CD4-positive, alpha-beta T cell treated with Interleukin-2 at 100 ng/mL for 4 hours (primary cell): ENCODE measurements at places on chromosomes 12 and 14.

- DNase-seq, result peak; percentile 53
These were observed 89.3 kb downstream of the OSBPL8 start for GRCh38 chr12:76470028-76470939.

DNA sequence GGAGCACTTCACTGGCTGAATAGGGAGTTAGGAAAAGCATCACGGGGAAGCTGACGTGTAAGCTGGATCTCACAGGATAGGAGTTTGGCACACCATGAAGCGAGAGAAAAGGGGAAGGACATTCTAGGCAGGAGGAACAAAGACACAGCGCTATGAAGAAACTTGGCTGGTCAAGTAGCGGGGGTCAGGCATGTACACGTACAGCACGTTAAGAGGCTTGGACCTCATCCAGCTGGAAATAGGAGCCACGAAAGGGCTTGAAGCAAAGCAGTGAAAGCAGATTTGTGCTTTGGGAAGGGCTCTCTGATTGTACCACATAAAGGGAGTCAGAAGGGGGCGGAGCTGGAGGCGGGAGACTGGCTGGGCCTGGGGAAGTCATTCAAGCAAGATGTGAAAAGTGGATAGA is 19.6 kb upstream of the GALNT8 start:
- DNase-seq, result no peak

DNA sequence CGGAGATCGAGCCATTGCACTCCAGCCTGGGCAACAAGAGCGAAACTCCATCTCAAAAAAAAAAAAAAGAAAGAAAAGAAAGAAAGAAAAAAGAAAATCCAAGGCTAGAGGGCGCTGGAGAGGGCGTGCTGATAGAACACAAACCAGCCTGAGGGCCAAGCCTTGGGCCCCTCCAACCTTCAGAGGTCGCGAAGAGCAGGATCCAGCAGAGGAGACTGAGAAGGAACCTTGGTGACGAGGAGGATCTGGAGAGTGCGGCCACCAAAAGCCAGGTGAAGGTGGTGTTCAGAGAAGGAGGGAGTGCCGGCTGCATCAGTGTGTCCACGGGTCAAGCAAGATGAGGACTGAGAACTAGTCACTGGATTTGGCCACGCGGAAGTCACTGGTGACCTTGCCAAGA is 4.1 kb upstream of the DYNC1H1 start:
- peak; percentile 34 for DNase-seq

DNA sequence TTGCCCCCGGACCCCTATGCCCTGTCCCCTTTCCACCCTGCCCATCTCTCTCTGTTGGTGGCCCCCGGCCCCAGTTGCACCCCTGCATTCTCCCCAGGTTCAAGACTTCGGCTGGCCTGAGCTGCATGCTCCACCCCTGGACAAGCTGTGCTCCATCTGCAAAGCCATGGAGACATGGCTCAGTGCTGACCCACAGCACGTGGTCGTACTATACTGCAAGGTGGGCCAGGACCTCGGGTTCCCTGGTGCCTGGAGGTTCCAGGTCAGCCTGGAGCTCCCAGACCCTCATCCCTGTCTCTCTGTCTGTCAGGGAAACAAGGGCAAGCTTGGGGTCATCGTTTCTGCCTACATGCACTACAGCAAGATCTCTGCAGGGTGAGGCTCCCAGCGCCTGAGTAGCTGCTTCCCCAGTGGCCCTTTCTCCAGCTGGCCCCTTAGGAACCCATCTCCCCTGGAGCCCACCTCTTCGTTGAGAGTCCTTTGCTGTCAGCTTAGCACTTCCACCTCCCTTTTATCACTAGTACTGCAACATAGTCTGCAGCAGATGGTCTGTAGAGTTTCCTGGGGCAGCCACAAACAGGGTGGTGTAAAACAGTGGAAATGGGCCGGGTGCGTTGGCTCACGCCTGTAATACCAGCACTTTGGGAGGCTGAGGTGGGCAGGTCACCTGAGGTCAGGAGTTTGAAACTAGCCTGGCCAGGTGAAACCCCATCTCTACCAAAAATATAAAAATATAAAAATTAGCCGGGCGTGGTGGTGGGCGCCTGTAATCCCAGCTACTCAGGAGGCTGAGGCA is 5.8 kb downstream of the TNS2 start:
- DNase-seq, result no peak

- no peak for DNase-seq
These were observed 33.0 kb downstream of the SRRM4 start for GRCh38 chr12:119014368-119014767.

- DNase-seq, result no peak
These were observed 23.3 kb upstream of the CCER1 start for GRCh38 chr12:90978117-90978770.

DNA sequence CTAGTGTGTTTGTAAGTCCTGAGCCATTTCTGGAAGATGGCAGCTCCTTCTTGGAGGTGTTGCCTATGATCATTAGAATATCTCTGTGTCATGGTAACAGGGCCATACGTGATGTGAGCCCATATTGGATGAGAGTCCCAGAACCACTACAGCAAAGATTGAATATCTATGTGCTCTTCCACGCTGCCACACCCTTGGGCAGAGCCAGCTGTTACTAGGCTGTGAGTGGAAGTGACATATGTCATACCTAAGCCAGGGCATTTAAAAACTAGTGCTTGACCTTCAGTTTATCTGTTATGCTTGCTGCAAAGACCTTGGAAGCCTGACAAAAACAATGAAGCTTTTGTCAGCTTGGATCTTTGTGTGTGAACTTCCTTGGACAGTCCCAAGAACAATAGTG is 495.1 kb upstream of the CCDC196 start:
- DNase-seq, result no peak

- DNase-seq, result no peak
These were observed 8.6 kb upstream of the CD27 start for GRCh38 chr12:6435961-6436715.

- DNase-seq, result no peak
These were observed 272.0 kb downstream of the RPAP3 start for GRCh38 chr12:47433876-47434275.

DNA sequence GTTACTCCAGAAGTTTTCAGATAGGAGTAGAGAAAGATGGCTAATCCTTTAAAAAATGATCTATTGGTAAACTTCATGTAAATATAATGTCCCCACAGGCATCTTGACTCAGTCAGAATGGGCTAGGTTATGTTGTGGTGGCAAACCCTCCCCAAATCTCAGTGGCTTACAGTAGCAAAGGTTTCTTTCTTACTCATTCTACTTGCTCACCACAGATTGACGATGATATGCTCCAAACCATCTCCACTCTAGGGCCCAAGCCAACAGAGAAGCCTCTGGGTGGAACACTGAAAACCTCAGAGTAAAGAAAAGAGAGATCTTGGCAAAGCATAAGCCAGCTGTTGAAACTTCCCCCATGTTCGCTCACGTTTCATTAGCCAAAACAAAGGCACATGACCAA is 146.4 kb downstream of the EMP1 start:
- no peak for DNase-seq

DNA sequence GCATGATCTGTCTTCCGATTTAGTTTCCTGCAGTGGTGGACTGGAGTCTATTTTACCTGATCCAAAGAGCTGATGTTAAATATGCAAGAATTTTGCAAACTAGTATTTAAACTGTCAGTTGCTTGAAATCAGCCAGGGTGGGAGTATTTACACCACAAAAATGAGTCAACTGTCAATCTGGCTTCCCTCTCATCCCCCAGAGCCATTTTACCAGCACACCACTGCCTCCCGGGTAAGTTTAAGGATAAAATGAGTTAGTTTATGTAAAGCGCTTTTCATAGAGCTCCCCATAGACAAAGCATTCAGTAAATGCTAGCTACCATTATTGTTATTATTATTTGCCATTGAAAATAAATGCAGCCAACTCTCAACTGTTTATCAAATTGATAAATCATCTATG is 106.3 kb upstream of the FRMD6 start:
- no peak for DNase-seq

DNA sequence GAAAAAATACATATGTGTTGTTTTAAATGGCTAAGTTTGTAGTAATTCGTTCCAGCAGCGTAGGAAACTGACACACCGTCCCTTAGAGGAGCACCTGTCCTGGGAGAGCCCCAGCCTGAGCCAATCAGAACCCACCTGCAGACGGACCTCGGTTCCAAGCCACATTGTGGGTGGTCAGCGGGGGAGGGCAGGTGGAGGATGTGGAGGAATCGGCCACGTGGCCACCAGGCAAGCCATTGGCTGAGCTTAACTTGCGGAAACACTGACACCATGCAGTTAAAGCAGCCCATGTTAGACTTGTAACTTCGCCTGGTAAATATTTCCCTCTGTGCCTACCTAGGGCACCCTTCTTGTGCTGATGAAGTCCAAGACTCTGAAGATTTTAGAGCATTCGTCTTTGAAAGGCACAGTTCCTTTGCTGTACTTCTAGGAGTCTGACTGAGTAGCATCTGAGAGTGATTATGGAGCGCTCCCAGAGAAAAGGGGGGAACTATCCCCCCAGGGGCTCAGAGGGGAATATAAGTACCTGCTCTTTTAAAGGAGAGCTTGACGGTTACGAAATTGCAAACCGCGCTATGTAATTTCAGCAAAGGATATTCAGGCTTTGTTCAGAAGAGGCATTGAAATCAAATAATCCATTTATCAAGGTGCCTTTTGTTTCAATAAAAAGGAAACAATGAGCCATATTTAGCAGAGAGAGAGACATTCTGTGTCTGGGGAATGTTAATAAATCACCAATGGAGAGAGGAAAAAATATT is 135.7 kb downstream of the TMEM132C start:
- DNase-seq, result no peak

DNA sequence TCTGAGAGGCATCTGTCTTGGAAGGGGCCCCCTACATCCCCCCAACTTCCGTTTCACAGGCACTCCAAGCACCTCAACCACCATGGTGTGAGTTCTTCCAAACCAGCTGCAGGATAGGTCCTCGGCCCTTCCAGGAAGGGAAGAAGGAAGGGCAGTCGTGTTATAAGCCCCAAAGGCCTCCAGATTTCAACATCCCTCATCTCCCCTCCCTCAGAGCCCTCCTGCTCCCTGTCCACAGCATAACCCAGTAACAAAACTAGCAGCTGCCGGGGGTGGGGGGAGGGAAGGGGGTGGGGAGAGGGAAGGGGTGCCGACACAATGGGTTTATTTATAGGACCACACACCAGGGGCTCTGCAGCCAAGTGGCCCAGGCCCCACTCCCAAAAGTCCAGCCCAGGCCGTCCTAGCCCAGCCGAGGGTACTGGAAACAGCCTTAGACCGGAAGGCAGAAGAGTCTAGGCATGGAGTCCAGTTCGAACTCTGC is 18.3 kb downstream of the NCKAP5L start:
- DNase-seq, result no peak

GRCh38 chr12:68454892-68455291 is 122.7 kb upstream of the MDM1 start:
- peak; percentile 45 for DNase-seq

DNA sequence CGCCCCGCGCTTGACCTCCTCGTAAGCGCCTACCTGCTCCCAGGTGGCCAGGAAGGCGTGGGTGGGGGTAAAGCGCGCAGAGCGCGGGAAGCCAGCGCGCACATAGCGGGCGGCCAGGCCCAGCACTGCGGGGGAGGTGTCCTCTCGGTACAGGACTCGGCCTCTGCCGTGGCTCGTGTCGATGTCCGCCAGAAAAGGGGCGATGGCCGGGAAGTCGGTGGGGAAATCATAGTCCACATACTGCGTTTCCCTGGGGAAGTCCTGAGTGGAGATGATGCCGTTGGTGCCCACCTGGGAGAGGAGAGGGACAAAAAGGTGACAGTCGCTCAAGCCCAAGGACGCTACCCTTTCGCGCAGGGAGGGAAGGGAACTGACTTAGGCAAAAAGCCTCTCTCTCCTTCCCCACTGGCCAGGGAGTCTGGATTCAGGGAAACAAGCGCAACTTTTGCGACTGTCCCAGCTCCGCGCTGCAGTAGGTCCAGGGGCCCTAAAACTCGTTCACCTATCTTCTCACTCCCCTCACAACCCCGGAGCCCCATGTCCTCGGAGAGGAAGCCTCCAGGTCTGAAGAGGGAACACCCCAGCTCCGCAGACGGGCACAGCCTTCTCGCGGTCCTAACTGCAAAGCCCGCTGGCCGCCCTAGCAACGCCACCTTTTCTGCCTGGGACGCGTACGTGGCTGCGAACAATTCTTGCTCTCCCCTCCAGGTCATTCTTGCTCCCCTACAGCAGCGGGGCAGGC is 815 bp downstream of the NID2 start:
- DNase-seq, result no peak

GRCh38 chr14:68226523-68226922 is 406.9 kb downstream of the RAD51B start:
- DNase-seq, result no peak

DNA sequence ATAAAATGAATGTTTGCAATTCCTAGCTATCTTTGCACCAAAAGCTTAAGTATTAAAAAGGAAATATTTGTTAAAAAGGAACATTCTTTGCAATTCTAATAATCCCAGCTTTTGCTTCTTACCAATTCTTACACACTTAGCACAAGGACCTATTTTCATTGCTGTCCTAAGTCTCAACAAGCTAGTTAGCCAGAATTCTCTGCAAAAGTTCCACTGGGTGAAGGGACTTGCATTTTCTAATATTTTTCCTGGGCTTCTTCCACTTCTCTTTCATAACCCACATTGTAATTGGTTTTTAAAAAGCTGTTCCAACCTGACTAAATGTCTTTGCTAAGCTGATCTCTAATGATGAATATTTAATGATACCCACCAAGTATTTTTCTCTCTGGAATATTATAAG is 307.7 kb upstream of the DIO2 start:
- DNase-seq, result no peak

DNA sequence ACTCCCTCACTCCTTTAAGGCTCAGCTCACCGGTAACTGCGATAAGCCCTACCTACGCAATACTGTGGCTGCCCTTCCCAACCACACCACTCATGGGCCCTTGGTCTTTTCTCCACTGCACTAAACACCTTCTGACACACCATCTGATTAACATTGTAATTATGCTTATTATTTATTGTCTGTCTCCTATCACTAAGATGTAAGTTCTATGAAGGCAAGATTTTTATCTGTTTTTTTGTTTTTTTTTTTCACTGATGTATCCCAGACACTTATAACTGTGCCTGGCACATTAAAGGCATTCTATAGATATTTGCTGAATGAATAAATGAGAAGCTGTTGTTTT is 34.2 kb upstream of the PYGL start:
- DNase-seq, result no peak

DNA sequence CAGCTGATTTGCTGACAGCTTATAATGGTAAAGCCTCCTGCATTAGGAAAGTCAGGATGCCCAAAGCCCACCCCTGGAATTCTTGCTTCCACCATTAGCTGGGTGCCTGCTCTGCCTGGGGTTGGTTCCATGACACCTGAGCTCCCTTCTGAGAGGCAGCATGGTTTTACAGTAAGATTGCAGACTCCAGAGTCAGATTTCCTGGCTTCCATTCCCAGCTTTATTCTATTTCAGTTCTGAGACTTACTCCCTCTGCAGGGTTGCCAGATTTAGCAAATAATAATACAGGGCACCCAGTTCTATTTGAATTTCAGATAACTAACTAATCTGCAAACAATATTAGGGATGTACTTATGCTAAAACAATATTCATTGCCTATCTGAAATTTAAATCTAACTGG is 12.2 kb downstream of the STAB2 start:
- no peak for DNase-seq

- DNase-seq, result no peak
These were observed 203.5 kb upstream of the GZMB start for GRCh38 chr14:24837280-24838046.

GRCh38 chr14:73231981-73232851 is 5.1 kb upstream of the PAPLN start:
- no peak for DNase-seq
